ENCODE measurements at places on chromosomes 1 and 21.

GRCh38 chr1:204961765-204962419, 81.1 kb upstream of the CNTN2 start:
- no peak for DNase-seq

- DNase-seq, result peak; percentile 10
These were observed 37.4 kb downstream of the RASSF5 start for GRCh38 chr1:206544562-206545257.

DNA sequence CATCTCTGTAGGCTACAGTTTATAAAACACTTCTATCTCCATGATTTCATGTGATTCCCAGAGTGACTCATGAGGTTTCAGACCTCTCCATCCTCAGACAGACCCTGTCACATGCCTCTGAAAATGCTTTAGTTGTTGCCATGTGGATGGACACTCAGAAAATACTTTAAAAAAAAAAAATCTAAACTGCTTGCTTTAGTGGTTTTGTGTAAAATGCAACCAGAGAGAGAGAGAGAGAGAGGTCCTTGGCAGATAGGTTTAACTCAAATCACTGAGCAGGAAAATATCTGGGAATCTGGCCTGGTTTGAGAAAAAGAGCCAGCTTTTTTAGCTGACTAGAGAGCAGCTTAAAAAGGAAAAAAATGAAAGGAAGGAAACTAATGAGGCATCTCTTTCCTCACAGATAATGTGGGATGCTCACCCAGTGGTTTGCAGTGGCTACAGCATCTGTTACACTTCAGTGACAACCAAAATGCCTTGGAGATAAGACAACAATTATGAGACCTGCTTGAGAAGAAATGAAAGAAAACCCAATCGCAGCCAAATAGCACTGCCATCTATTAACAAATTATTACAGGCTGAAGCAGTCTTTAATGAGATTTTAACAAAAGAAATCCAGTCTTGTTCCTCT, 54.6 kb upstream of the SYT14 start:
- no peak for DNase-seq

DNA sequence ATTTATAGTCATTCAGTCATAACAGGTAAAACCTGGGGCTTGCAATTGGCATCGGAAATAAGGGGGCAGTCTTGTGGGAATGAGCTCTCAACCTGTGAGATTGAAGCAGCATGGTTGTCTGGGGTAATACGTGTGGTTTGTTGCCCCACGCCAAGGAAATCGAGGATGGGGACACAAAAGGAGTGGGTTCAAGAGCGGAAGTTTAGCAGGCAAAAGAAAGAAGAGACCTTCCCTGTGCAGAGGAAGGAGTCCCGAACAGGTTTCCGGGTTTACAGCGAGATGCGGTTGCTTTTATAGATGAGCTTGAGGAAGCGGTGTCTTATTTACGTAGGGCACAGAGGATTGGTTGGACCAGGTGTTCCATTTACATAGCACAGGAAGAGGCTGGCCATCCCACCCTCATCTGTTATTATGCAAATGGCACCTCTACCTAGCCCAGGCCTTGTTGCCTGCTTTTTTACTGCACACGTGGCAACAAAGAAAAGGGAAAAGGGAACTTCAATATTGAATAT, 37.3 kb downstream of the IFNAR1 start:
- no peak for DNase-seq

- no peak for DNase-seq
These were observed 104.3 kb downstream of the HHIPL2 start for GRCh38 chr1:222443566-222443965.

DNA sequence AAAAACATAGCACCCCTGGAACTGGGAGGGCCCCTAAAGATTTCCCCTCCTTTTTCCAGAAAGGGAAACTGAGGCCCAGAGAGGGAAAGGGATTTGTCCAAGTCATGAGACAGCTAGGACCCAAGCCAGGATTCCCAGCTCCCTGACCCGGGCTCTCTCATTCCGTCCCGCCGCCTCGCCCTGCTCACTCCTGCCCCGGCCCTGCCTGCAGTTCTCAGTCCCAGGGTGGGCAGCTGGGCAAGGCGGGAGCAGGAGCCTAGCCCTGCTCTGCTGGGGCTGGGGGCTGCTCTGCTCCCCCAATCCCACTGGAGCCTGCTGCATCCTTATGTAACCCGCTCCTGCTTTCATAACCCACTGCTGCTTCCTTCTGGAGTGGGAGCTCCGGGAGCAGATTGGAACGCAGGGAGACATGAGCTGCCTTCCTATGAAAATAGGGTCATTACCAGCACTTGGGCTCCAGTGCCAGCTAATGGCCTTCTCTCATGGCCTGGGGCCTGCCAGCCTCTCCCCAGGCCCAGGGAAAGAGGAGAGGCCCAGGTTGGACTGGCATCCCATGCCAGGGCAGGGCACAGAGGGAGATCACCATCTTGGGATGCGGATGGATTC, 84.5 kb downstream of the CAMK2N1 start:
- no peak for DNase-seq

- peak; percentile 33 for DNase-seq
These were observed 6.7 kb downstream of the NCDN start for GRCh38 chr1:35564037-35564883.
